CD8-positive, alpha-beta T cell (primary cell): ENCODE measurements at places on chromosomes 12 and 14.

DNA sequence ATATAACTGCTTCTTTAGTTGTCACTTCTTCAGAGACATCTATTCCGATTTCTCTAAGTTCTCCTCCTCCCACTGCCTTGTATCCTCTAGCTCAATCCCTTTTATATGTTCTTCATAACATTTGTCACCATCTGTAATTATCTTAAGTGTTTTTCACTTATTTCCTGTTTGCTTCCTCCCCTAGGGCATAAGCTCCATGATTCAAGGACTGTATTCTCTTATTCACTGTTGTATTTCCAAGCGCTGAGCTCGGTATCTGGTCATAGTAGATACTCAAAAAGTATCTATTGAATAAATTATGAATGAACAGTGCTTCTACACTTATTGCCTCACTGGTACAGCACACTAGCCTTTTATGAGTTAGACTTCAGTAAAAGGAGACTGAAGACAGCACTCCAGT, 109.0 kb upstream of the TMPO start:
- no peak for DNase-seq

DNA sequence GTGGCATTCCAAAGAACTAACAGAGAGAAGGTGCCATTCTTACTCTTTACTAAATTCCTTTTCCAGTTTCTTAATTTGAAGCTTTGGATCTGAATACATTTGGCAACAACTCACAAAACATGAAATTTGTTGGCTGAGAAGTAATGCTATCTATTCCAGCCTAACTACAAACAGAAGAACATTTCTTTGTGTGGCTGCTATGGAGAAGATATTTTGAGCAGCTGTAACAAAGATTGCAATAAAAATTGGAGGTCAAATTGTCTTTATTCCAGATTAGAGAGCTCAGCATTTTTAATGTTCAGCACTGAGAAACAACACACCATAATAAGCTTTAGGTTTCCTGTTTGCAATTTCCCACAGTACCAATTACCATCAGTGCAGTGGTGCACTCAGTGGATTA, 835.8 kb upstream of the FLRT2 start:
- DNase-seq, result no peak

DNA sequence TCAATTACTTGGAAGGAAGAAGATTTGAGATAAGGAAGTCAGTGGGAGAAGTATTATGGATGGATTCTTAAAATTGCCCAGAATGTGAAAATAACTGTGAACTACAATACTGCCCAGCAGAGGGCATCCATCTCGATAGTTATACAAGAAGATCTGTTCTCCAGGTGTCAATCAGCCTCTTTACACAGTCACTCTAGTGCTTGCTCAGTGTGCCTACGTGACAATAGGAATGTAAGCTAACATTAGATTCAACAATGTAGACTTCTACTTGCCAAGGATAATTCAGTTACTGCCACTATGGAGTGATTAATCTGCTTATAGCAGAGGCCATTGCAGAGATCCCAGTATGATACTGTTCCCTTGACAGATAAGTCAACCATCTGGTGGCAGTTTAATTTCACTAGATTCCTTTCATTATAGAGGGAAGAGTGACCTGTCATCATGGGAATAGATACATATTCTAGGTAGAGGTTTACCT, 10.6 kb upstream of the MAP4K5 start:
- DNase-seq, result peak; percentile 70

GRCh38 chr12:80293347-80293746, 150.7 kb upstream of the PTPRQ start:
- no peak for DNase-seq

GRCh38 chr12:130254461-130255276, 83.0 kb upstream of the PIWIL1 start:
- no peak for DNase-seq

GRCh38 chr14:90607141-90607540, 209.1 kb downstream of the TTC7B start:
- DNase-seq, result no peak

DNA sequence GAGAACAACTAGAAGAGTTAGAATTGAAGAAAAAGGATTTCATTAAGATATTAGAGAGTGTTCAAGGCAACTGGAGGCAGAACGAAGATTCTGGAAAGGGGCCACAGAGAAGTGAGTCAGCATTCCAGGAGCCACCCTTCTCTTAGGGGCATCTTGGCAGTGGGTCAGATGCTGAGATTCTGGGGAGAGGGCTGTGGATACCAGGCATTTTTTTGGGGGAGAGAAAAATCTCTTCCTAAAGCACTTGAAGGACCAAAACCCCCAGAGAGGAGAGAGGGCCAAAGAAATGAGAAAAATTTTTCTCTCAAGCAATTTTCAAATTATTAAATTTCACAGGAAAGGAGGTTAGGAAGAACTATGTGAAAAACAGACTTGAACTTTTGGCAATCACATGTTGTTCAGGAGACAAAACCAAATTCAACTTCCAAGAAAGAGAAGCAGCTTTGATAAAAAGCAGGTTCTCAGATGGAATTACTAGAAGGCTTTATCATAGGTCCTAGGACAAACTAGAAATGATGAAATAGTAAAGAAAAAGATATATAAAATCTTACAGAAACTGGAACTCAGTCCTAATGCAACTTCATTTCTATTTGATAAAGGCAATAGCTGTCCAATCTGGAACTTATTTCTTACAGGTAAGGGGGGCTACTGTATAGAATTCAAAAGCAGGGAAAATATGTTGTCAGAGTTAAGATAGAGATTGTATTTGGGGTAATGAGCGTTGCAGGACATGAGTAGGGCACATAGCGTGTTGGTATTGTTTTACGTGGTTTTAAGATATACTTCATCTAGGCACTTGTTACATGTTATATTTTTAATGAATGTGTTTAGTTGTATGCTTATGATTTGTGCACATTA, 1.1 kb upstream of the CLEC2D start:
- no peak for DNase-seq

GRCh38 chr14:51367600-51367931, 127.5 kb downstream of the TMX1 start:
- DNase-seq, result no peak
